ENCODE measurements at places on chromosomes 11 and 22. TPM values are rescaled to one million over a fixed set of nuclear protein-coding genes. Genes with fewer than 3 reads are reported as not detected.

- DNase-seq: no peak
Measured at GRCh38 chr11:9577556-9577955, 4.1 kb downstream of the WEE1 start.

- DNase-seq: no peak
Measured at GRCh38 chr11:122755941-122756340, 82.4 kb upstream of the CRTAM start.

- no peak for DNase-seq
Measured at GRCh38 chr11:3224401-3225057, 5.9 kb upstream of the MRGPRG start.

DNA sequence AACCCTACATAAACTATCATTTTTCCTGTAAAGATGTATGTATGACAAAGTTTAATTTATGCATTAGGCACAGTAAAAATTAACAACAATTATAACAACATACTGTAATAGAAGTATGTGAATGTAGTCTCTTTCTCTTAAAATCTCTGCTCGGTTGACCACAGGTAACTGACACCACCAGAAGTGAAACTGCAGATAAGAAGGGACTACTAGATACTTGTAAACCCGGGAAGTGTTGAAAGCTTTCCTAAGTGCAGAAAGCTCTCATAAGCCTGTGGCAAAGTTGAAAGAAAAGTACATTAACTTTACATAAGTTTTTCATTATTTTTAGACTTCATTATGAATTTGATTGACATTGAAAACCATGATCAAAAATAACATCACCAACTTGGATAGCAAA, 1173.3 kb downstream of the LRRC4C start:
- DNase-seq: no peak

DNA sequence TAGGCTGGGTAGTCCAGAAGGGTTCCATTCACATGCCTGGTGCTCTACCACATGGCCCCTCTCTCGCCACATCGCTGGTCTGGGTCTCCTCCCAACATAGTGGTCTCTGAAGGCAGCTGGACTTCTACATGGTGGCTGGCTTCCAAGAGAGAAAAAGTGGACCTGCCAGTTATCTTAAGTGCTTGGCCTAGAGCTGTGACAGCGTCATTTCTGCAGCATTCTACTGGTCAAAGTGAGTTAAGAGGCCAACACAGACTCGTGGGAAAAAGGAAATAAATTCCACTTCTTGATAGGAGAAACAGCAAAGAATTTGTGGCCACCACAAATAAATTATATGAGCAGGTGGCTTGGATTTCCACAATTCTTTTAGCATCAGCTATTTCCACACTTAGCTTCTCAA, 21.0 kb upstream of the BARX2 start:
- DNase-seq: no peak

DNA sequence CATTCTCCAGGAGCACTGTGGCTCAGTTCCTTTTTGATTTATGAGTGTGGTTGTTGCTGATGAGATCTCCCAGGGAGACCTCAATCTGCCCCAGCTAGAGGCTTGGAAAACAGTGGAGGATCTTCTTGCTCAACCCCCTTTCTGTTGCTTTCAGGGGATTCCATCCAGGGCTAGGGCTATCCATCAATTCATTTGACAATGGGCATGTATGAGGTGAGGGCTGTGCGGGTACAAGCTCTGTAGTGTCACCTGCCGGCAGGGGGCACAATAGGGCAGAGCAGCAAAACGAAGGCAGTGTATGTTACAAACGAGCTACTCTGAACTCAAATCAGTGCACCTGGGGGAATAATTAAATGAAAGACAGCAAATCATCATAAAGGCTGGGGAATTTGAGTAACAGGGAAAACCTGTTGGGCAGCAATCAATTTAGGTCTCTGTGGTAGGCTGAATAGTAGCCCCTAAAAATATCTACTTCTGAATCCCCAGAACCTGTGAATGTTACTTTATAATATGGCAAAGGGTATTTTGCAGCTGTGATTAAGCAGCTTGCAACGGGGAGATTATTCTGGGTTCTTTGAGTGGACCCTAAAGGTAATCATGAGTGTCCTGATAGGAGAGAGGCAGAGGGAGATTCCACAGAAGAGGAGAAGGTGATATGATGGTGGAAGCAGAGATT, 170.3 kb upstream of the ZBED5 start:
- peak; percentile 73 for DNase-seq

DNA sequence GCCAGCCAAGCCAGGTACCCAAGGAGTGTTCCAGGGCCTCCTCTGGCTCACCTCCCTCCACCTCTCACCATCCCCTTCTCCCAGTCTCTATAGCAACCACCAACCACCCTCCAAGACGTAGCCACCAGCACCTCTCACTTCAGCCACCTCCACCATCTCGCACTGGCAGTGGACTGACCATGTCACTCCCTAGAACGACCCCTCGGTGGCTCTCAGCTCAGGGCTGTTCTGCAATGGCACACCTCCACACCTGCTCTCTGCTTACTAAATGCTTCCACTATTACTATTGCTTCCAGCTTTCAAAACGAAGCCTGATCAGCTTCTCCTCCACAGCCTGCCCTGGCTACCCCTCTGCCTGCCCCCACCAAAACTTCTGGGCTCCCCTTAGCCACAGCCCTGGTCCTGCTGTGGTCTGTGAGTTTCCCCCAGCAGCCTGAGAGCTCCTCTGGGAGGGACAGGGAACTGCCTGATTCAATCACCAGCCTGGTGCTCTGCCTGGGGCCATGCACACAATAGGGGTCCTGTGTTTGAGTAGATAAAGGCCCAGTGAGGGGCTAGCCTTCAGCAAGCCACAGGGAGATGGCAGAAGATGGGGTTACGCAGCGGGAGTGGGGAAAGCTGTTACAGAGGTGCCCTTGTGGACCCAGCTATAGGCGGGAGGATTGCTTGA, 17.5 kb upstream of the CBX7 start:
- DNase-seq: no peak

DNA sequence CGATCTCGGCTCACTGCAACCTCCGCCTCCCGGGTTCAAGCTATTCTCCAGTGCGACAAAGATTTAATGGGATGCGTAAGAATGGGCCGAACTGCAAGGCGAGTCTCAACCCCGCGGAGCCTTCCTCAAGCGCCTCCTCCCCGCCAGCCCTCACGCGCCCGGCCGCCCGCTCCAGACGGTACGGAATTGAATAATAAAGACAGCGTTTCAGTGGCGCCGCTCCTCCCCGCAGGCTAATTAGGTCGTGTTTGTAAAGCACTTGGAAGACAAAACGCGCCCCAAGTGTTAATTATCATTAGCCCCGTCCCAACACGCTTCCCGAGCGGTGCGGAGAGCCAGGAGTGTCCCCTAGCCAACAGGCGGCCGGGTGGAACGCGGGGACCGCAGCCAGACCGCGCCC, 192.0 kb downstream of the BUD13 start:
- no peak for DNase-seq

- no peak for DNase-seq
Measured at GRCh38 chr11:107713009-107713408, 1.2 kb upstream of the SLN start.

DNA sequence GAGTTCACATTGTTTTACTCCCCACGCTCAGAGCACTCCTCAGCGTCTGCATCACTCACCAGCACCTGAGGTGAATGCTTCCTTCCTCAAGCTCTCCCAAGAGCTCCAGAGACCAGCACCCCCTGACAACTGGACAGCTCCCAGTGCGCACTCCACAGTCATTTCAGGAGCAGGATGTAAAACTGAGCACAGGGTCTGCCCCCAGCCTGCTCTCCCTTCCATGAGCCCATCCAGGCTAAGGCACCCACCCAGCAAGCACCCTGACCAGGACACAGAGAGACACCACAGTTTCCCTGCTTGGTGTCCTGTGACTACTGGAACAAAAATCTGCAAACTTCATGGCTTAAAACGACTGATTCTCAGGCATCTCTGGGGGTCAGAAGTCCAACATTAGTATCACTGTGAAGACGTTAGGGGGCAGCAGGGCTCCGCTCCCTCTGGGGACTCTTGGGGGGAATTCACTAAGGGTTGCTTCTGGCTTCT, 3.3 kb downstream of the SCGB1D2 start:
- no peak for DNase-seq

DNA sequence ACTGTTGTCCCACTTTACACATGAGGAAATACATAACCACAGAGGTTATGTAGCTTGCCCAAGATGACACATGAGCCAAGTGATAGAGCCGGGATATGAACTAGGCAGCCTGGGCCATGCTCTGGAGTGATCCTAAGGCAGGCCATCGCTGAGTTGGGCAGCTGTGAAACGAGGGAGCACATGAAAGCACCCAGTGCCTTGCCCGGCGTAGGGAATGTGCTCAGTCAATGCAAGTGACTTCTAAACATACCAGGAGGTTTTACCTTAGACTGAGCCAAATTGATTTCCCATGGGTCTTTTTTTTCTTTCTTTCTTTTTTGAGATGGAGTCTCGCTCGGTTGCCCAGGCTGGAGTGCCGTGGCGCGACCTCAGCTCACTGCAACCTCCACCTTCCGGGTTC, 10.5 kb downstream of the GRIK4 start:
- DNase-seq: no peak

OR5M10 gene
- total RNA-seq: not detected

MEI1 gene
- total RNA-seq: 0.41 TPM
